Islet precursor cell (in vitro differentiated cells): ENCODE measurements at places on chromosomes 16 and 17.

DNA sequence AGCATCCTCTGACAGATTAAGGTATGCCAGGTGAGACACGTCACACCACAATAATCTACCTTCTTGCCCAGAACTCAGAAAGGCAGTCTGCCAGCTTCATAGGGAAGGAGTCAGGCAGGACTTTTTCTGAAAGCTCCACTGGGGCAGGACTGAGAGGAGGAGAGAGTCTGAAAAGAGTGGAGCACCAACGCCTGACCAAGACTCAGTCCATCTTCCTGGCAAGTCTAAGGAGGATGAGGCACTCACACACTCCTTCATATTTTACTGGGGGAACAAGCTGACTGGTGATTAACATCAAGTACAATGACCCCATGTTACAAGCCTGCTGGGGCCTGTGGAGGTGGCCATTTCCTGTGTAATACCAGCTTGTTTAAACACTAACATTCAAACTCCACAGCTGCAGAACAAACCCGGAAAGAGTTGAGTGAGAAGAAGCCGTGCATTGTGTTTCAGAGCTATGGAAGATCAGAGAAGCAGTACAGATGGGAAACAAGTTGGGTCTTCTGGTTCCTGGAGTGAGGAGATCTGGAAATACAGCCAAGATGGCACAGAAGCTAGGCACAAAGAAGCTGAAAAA is 122.4 kb downstream of the HIC1 start:
- no peak for DNase-seq

GRCh38 chr16:5064915-5065314 is 841 bp downstream of the C16orf89 start:
- DNase-seq, result no peak

GRCh38 chr17:17624741-17625140 is 33.2 kb upstream of the PEMT start:
- DNase-seq, result no peak

DNA sequence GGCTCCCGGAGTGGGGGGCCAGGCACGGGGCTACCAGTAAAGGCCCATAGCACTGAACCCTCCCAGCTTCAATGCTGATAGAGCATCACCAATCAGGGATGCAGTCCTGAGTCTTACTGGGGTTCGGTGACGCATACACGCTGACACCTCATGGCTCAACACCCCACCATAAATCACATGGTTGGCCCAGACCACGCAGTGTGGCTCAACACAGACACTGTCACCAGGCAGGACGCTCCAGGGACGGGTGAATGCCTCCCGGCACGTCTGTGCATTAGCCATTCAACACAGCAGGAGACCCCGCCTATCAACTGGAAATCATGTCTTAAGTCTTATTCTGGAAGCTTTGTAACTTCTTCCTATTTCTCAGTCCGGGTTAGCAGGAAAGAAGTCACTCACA is 35.0 kb downstream of the NECAB2 start:
- DNase-seq, result no peak

GRCh38 chr17:53633856-53634255 is 188.9 kb upstream of the KIF2B start:
- no peak for DNase-seq

DNA sequence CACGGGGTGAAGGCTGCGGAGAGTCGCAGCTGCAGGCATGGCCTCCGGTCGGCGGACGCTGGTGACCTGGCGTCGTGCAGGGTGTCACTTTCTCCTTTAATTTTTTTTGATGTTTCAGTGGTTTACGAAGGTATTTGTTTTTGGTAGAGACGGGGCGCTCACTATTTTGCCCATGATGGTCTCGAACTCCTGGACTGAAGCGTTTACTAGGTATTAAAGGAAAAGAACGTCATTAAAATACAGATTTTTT is 17.1 kb downstream of the ZNF213 start:
- no peak for DNase-seq

DNA sequence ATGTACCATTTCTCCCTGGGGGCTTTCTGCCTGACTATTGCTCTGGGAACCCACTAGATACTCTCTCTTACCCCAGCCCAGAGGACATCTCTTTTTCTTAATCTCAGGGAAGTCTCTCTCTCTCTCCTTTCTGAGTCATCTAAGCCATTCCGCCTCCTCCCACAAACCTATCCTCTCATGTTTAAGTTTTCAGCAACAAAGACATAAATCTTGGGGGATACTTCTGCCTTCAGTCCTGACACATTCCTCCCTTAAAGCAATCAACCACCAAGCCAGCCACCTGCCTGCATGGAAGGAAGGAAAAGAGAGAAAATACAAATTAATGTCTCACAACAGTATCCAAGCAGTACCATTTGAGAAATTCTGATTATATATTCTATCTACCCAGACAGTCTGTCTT is 128.8 kb downstream of the HS3ST2 start:
- no peak for DNase-seq

DNA sequence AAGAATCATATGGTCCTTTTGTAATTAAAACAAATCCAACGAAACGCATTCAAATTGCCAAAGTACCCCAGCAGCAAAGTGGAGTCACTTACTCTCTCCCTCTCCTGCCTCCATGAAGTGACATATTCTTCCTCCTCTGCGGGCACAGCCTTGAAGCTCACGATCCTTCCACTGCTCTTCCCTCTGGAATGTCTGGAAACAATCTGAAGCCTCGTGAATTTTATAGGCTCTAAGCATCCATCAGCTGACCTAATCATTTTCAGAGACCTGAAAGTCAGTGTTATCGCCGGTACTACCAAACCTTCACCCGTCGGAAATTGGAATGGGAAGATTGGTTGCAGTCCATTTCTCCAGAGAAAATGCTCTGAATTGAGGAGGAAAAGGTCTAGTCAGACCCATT is 134.5 kb upstream of the FOXF1 start:
- DNase-seq, result no peak

DNA sequence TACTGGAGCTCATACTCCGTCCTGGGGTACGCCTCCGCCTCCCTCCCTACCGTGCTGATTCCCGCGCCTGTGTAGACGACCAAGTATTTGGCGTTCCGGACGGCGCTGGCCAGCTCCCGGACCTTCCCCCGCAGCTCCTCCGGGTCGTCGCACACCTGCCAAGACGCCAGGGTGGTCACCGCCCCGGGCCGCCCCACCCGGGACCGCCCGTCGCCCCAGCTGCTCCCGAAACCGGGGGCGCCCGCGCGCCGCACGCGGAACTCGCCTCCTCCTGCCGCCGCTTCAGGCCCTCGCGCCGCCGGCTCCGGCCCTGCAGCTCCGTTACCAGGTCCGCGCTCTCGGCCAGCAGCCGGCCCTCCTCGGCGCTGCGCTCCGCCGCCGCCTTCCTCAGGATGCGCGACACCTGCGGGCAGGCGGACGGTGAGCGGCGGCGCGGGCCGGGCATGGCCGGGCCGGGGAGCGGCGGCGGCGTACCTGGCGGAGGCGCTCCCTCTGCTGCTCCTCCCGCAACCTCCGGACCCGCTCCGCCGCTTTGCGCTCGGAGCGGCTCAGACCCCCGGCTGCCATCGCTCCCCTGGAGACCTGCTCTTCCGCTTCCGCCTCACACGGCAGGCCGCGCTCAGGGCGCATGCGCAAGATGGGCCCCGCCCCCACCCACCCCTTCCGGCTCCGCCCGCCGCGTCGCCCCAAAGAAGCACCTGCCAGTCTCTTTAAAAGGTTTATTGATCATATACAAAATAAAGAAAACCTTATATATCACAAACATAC is at the start of gene SIRT7:
Gene SIRT7 (minus strand): TSS at position 612 of the 768 bp plus-strand sequence. CDS start 45 bp downstream, at position 567.
- DNase-seq, result peak; percentile 93

DNA sequence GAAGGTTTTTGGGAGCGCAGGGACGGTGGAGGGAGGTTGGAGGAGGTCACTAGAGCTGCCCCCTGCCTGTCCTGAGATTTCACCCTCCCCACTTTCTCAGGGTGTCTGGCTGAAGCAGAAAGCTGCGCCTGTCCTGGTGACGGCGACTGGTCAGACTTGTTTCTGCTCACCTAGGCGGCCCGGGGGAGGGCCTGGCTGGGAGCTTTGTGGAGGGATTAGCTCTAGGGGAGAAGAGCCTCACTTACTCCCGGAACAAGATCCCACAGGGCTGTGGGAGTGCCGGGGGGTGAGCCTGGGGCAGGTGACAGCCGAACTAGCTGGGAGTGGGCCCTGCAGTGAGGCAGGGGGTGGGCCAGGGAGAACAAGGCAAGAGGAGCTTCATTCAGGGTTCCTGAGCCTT is 11.5 kb downstream of the NHERF1 start:
- peak; percentile 97 for DNase-seq

DNA sequence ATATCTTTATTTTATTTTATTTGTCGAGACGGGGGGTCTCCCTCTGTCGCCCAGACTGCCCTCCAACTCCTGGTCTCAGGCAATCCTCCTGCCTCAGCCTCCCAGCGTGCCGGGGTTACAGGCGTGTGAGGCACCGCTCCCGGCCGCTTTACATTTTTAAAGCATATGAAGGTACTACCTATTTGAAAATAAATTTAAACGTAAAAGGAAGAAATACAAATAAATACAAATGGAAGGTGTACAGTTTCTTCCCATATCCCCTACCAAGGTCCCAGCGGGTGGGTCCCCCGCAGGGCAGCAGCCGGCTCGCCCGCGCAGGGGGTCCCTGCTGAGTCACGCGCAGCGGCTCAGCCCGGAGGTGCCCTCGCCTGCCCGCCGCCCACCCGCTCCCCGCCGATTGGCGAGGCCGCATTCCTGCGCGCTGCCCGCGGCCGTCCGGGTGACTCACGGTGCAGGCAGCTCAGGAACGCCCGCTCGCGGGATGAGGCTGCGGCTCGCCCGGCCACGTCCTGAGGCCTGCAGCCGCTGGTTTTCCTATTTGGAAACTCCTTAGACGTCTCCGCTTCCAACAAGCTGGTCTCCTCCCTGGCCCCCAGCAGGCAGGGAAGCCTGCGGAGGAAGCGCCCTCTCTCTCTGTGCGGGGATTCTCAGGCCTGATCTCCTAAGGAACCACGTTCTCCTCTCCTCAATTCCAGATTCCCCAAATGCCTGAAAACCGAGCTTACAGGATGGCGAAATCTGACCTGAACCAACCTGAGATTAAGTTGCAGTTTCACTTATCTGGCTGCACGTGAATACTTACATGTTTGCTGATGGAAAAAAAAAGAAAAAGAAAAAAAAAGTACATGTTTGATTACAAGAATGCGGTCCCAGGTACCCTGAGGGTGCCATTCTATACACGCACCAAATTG is 54.8 kb upstream of the MAP3K14 start:
- DNase-seq, result peak; percentile 100

DNA sequence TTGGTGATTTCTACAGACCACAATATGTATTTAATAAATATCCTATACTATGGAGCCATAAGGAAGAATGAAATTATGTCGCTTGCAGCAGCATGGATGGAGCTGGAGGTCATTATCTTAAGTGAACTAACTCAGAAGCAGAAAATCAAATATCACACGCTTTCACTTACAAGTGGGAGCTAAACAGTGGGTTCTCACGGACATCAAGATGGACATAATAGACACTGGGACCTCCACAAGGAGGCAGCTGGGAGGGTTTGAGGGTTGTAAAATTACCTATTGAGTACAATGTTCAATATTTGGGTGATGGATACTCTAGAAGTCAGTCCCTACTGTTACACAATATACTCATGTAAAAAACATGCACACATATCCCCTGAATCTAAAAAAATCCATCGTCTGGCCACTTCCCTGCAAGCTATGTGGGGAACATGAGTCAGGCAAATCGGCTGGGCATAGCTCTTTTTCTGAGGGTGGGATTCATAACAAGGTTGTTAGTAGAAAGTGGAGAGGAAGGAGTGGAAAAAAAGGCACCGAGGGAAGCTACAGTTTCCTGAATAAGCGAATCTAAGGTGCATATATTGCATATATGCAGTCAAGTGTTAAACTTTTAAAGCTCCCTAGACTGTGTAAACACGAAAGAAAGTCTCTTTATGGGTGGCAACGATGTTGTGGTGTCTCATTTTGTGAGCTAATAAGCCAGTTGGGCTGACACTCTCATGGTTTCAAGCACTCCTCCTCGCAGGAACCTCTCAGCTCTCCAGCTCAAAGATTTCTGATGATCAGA is 135.2 kb upstream of the CPHXL start:
- DNase-seq, result no peak

GRCh38 chr17:78734793-78735641 is 47.1 kb downstream of the CYTH1 start:
- DNase-seq, result no peak
